ENCODE measurements at places on chromosomes 16 and 17.

GRCh38 chr16:35559911-35560636, 2100.7 kb downstream of the TP53TG3F start:
- no peak for DNase-seq

DNA sequence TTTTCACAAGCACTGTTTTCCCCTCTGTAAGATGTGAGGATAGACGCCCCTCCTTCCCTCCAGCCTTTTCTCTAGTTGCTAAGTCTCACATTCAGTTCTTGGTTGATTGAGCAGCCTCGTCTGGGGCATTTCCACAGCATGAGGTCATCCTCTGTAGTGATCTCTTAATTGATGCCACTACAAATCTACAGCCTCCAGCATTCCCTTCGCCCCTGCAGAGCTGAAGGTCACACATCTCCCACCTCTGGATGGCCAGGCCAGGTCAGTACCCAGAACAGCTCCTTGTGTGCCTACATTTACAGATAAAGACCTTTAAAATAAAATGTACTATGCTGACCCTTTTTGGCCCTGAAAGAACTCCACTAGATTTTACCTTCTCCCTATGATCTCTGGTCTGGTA, 32.5 kb upstream of the CDH11 start:
- no peak for DNase-seq

DNA sequence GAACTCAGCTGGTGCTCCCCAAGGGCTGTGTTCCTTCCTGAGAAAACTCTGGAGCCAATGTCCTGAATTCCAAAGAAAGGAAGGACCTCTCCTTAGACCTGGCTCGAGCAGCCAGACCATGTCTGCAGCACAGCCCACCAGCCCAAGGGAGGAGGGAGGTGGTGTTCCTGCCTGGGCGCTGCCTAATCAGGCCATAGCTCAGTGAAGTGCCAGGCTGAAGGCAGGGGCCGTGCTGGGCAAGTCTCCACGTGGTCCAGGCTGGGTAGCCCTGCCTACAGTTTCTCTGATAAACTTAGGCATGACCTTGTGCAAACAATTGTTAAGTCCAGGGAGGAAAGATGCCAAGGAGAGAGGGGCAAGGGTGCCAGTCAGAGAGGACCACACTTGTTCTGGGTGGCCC, 76.8 kb downstream of the MPRIP start:
- no peak for DNase-seq

- DNase-seq, result no peak
Observed at GRCh38 chr17:285751-286422, 66.7 kb downstream of the RPH3AL start.

GRCh38 chr16:28826141-28826540, 3.3 kb downstream of the ATXN2L start:
- no peak for DNase-seq

DNA sequence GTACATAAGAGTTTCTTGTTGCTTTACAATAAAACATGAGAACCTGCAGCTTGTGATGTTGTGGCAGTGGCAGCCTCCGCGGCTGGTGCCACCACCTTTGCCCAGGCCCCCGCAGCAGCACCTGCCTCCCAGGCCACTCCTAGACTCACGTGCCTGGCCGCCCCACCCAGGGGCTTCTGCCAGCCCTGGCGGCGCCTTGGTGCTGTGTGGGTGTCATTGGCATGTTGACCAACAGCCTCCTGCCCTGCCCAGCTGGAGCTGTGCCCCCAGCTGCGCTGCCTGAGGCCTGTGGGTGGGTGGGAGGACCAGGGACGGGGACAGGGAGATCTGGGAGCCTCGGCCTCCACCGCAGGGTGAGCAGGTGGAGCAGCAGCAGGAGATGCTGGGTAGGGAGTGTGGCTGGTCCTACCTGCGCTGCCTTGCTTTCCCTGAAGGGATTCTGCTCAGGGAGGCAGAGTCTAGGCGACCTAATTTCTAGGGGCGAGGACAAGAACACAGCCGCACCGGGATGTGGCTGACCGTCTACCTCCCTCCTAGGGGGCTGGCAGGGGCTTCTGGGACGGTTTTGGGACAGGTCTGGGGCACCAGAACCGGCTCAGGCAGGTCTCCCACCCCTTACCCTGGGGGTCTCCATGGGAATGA, 428 bp upstream of the DNASE1L2 start:
- no peak for DNase-seq

GRCh38 chr17:42289611-42290181, 1.4 kb downstream of the STAT5A start:
- no peak for DNase-seq

GRCh38 chr17:14922411-14922810, 342.7 kb downstream of the PMP22 start:
- DNase-seq, result no peak

GRCh38 chr17:49575679-49576087, at the start of gene NXPH3:
TSS of gene NXPH3 (plus strand) at chr17:49575871. CDS start at chr17:49576220, 349 bp downstream.
- no peak for DNase-seq

DNA sequence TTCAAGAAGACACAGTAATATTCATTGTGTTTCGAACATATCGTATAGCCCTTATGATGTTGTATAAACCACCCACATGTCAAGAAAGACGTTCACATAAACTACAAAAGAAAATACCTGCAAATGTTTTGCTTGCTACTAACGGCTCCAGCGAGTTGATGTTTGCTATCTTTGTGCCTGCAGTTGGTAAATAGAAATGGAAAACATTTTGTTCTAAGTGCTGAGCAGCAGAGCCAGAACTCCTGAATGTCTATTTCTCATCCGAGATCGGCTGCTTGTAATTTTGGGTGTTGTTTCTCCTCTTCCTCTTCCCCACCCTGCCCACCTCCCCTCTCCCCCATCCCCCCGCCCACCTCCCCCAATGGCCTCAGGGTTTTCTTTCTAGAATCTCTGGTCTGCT, 5.0 kb downstream of the SYT17 start:
- no peak for DNase-seq

GRCh38 chr17:35241520-35241919, 1.4 kb upstream of the SLFN5 start:
- DNase-seq, result no peak

DNA sequence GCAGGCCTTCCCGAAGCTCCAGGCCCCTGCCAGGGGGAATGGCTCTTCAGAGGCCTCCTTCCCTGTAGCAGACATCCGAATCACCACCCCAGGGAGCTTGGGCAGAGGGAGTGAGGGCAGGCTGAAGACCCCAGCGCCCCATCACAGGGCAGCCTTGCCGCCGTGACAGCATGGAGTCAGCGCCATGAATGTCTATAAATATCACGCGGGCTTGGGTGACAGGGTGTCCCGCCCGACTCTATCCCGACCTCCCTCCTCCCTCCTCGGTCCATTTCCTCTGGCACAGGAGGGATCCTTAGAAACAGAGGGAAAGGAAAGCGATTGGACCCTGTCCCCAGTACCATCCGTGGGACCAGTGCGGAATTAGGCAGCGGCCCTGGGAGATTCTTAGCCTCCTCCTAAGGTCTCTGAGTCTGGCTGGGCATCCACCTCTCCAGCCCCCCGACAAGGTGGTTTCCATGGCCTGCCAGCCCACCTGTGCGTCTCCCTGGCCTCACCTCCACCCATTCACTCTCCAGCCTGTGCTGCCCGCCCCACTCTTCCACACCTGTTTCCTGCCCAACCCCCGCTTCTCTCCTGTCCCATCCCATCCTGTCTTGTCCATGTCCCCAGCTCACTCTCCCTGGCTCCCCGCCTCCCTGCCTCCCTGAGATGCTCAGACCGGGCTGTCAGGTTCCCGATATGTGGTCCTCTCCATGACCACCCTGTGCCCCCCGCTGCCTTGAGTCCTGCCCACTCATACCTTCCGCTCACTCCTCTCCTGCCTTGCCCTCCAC, 5.1 kb downstream of the ATP2A1 start:
- no peak for DNase-seq

DNA sequence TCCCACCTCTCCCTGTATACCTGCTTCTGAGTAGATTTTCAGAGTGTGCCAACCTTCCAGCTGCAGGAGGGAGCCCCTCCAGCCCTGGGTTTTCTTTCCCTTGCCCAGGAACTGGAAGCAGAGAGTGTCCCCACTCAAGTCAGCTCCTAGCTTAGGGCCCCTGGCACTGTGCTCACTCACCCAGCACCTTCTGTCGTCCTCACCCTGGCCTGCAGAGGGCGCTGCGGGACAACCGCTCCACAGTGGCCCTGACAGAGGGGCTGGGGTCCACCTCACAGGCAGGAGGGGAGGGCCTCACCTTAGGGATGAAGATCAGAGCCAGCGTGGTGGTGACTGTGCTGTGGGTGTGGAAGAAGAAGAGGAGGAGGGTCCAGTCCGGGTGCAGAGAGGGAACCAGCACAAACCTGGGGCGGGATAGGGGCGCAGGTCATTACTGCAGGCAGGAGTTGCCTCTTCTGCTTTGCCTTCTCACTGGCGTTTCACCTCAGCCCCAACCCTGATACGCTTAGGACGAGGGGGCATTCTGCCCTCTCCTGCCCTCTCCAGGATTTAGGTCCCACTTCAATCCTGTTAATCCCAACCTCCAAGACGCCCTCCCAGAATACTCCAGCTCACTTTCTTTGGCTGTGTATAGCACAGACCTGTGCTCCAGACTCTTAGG, 10.0 kb downstream of the GPR179 start:
- no peak for DNase-seq

GRCh38 chr16:9327253-9327652, 235.8 kb downstream of the HAPSTR1 start:
- no peak for DNase-seq

DNA sequence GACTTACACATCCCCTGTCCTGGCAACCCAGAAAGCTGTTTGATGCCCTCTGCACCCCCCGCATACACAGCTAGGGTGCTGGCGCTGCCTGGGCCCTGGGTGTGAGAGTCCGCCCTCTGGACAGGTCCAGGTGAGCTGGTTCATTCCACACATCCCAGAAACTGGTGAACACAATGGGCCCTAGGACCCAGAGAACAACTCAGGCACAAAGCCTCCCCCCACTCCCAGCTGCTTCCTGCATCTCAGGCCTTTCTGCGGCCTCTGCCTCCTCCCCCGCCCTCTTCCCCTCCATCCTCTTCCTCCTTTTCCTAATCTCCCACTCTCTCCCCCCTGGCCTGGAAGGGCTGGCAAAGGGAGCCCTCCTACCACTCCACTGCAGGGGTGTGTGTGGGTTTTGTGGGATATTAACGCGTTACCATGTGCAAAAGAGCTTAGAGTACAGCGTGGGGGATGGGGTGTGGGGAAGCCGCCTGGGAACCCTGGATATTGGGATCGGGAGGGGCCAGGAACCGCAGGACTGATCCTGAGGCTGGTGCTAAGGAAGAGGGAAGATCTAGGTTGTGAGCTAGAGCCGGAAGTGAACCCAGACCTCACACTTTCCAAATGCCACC, 1.6 kb upstream of the PPP1R9B start:
- no peak for DNase-seq

DNA sequence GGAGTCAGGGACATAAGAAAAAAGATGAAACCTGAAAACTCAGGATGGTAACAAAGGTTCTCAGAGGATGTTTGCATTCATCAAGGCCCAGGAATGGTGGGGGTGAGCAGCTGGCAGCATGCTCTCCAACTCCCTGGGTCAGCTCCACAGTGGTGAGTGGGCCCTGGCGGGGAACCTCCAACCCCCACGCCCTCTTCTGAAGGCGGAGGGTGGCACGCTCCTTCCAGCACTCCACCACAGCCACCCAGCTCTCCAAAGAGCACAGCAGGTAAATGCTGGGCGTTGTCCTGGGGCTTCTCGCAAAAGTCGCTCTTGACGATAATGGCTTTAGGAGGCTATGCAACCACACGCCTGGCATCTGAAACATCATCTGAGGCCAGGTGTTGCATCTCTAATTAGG, 173.8 kb downstream of the C16orf78 start:
- DNase-seq, result no peak

DNA sequence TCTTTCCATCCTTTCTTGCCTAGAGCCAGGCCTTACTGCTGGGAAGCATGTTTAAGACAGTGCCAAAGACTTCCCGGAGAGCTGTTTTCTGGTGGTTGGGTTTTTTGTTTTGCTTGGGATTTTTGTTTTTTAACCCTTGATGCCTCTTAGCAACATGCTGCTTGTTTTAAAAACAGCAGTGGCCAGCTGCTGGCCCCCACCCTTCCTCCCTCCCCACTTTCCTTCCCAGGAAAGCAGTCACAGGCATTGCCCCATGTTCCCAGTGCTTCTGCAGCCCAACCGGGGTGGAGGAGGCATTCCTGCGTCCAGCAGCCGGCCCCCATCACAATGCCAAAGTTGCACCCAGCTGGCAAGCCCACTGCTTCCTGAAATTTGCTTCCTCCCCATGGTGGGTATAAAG, 12.6 kb downstream of the TMEM132E start:
- DNase-seq, result no peak

DNA sequence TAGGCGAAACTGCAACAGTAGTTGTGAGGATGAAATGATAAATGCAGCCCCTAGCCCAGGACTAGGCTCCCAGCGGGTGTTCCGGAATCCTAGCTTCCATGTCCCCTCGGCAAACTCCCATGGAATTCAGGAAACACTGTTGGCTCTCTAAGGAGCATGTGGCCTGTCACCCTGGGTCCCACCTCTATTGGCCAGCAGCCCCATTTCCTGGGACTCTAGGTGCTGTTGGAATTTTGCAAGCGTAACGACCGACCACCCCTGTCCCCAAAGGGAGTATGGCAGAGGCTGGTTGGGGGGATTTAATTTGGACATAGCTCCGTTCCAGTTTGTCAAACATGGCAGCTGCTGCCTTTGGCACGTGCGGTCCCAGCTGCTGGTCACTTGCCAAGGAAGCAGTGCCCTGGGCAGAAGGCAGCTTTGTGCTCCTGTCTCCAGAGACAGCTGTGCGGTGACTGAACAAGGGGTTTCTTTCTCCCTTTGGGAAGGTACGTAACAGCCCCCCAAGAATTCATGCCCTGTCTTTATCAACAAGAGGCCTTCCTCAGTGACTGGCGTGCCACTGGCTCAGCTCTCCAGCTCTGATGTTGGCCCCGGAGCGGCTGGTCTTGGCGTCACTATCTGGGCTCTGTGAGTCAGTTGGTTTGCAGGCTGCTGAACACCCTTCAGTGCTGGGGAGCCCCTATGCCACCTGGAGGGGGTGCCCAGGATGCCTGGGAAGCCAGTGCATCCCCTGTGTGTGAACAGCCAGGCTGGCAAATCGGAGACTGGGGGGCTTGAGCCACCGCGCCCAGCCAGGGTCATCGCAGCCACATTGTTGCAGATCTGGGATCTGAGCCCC, 235.2 kb upstream of the TNRC6C start:
- no peak for DNase-seq

GRCh38 chr17:35256629-35257028, 13.8 kb downstream of the SLFN5 start:
- no peak for DNase-seq

GRCh38 chr16:68072038-68072695, 13.0 kb upstream of the NFATC3 start:
- no peak for DNase-seq

- DNase-seq, result no peak
Observed at GRCh38 chr17:46191322-46192188, 1.7 kb downstream of the KANSL1 start.

- DNase-seq, result no peak
Observed at GRCh38 chr17:67136191-67137025, 92.1 kb downstream of the CACNG1 start.
